ENCODE measurements at places on chromosomes 3 and 15. TPM values are rescaled to one million over a fixed set of nuclear protein-coding genes. Genes with fewer than 3 reads are reported as not detected.

The GABRR3 gene
- polyA plus RNA-seq, result 0.03 TPM

GRCh38 chr15:89221543-89221942 lies at the start of gene RLBP1:
RLBP1 (minus strand) TSS chr15:89221579; CDS start chr15:89218975, 2,604 bp downstream.
- no peak within 1 kb of the TSS for H3K27ac ChIP-seq
- H3K4me3 ChIP-seq, result no peak within 1 kb of the TSS
- no peaks in the 10 kb centered on the region for H3K36me3 ChIP-seq
- DNase-seq, result no peak

The ZPLD1 gene
- polyA plus RNA-seq, result not detected

- no peak overlapping the region for H3K27ac ChIP-seq
- H3K4me3 ChIP-seq, result no peak overlapping the region
- no peaks in the 10 kb centered on the region for H3K4me1 ChIP-seq
- H3K27me3 ChIP-seq, result no peaks in the 10 kb centered on the region
- no peaks in the 10 kb centered on the region for H3K36me3 ChIP-seq
Observed at GRCh38 chr3:97662762-97663161, 101.8 kb upstream of the ARL6 start.

DNA sequence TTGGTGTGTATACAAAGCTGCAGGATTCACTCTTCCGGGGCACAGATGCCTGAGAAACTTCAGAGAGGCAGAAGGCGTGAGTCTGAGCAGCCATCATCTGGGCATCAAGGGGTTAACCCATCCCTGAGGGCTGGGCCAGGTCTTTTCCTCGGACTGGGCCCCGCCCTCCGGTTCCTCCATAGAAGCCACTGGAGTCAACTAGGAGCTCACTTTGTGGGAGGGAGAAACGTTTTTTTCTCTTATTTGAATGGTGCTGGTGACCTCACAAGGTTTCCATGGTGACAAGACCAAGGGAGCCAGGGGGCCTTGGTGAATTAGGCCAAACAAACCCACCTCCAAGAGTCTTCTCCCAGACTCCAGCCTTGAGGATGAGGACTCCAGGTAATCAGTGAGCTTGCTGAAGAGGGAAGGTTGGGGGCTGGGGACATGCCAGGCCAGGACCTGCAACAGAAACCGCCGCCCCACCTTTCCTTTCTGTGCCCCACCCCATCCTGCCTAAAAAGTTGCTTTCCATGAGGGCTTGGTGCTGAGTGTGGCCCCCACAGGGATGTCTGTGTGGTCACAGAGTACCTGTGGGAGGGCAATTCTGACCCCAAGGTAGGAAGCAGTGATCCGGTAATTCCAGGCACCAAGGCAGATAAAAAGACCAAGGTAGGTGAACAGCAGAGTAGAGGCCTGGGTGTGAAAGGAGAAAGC lies 14.8 kb upstream of the INSYN1 start:
- no peaks in the 10 kb centered on the region for H3K4me1 ChIP-seq
- H3K4me3 ChIP-seq, result no peak overlapping the region
- H3K36me3 ChIP-seq, result no peaks in the 10 kb centered on the region
- no peaks in the 10 kb centered on the region for H3K27me3 ChIP-seq
- H3K27ac ChIP-seq, result no peak overlapping the region
- DNase-seq, result no peak

- no peaks in the 10 kb centered on the region for H3K36me3 ChIP-seq
- H3K27ac ChIP-seq, result no peak overlapping the region
- H3K4me1 ChIP-seq, result no peaks in the 10 kb centered on the region
- no peaks in the 10 kb centered on the region for H3K27me3 ChIP-seq
- H3K4me3 ChIP-seq, result no peak overlapping the region
Observed at GRCh38 chr15:77696871-77697270, 64.2 kb upstream of the LINGO1 start.

The FANCD2OS gene
- polyA plus RNA-seq, result not detected

DNA sequence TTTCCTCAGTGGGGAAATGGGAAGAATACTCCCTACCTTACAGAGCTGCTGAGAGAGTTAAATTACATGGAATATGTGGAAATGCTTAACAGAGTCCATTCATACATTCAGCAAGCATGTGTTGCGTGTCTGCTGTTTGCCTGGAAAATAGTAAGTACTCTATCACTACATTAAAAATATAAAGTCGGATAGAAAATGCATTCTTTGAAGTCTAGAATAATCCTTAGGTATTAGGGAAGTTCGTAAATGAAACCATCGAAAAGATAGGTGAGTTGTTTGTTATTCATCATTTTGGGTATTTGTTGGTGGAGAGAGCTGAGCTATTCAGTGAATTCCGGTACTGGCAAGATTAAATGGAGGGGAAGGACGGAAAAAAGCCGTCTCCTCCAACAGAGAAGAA lies 200.1 kb downstream of the OPA1 start:
- H3K27ac ChIP-seq, result no peak overlapping the region
- DNase-seq, result no peak
- H3K27me3 ChIP-seq, result no peaks in the 10 kb centered on the region
- no peak overlapping the region for H3K4me3 ChIP-seq
- H3K4me1 ChIP-seq, result no peaks in the 10 kb centered on the region

The ITPKA gene
- 0.23 TPM for polyA plus RNA-seq

- H3K4me1 ChIP-seq, result no peaks in the 10 kb centered on the region
- no peak overlapping the region for H3K27ac ChIP-seq
Observed at GRCh38 chr3:126213379-126214028, 33.1 kb upstream of the ALDH1L1 start.
